ENCODE measurements at places on chromosomes 5 and 9. TPM values are rescaled to one million over a fixed set of nuclear protein-coding genes. Genes with fewer than 3 reads are reported as not detected.

GRCh38 chr5:74966141-74967026 lies 86.0 kb downstream of the GCNT4 start:
- no peaks in the 10 kb centered on the region for H3K36me3 ChIP-seq
- H3K27me3 ChIP-seq: no peaks in the 10 kb centered on the region
- H3K27ac ChIP-seq: no peak overlapping the region
- H3K4me1 ChIP-seq: no peaks in the 10 kb centered on the region
- DNase-seq: no peak

DNA sequence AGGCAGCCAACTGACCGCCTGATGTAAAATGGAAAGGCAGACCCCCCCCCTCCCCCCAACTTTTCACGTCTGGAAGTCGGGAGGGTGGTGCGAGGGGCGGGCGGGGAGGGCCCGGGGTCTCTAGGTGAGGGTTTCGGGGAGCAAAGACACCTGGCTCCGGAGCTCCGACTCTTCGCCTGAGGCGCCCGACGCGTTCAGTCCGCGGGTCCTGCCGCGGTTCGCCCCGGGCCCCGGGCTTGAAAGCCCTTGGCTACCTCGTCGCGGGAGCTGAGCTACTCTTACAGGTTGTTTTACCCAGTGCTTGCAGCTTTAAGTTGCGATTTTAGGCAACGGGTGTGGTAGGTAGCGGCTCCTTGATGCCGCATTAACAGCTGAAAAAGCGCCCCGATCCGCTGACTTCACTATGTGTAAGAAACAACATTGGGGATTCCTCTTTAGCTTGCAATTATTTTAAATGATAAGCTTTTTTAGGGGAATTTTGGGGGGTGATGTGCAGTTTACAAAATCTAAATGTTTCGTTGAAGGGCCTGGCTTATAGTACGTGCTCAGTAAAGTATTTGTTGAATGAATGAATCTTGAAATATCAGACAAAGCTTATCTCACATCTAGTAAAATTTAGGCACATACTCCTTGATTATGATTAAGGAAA lies 722 bp downstream of the CDC42SE2 start:
- peak overlapping the region; percentile 86 for H3K4me3 ChIP-seq
- H3K27ac ChIP-seq: peak overlapping the region; percentile 87
- peak; percentile 63 for DNase-seq
- no peaks in the 10 kb centered on the region for H3K36me3 ChIP-seq
- no peaks in the 10 kb centered on the region for H3K27me3 ChIP-seq

- H3K4me1 ChIP-seq: no peaks in the 10 kb centered on the region
- H3K27me3 ChIP-seq: no peaks in the 10 kb centered on the region
- DNase-seq: no peak
These were observed 500.0 kb upstream of the C9orf72 start for GRCh38 chr9:28073270-28073669.

GRCh38 chr9:130444565-130445221 lies at the start of gene ASS1:
Gene ASS1 (plus strand): TSS chr9:130444961. CDS start chr9:130452229, 7,268 bp downstream.
- H3K4me1 ChIP-seq: peaks cover 42% of the 10 kb centered on the region
- peak; percentile 85 for DNase-seq
- H3K4me3 ChIP-seq: peak within 1 kb of the TSS; percentile 53
- H3K36me3 ChIP-seq: no peaks in the 10 kb centered on the region
- peak within 1 kb of the TSS; percentile 80 for H3K27ac ChIP-seq
- no peaks in the 10 kb centered on the region for H3K27me3 ChIP-seq

Gene PCDHB5
- total RNA-seq: 6.5 TPM

DNA sequence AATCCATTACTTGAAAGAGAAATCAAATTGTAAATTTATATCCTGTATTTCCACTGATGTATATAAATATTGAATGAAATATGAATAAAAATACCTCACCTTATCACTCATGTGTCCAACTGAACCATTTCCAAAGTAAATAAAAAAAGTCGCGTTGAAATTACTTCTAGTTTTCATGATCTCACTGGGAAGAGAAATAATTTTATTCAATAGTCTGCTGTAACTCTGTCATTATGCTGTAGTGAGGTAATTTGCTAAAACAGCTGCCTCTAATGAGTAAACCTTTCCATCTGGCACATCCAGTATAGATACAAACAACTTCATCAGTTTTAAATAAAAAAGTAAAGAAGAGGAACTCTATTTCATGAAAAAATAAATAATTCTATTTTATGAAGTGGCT lies 611.5 kb downstream of the ZNF608 start:
- no peak overlapping the region for H3K4me3 ChIP-seq
- DNase-seq: no peak
- H3K27me3 ChIP-seq: no peaks in the 10 kb centered on the region
- H3K36me3 ChIP-seq: no peaks in the 10 kb centered on the region
- H3K4me1 ChIP-seq: no peaks in the 10 kb centered on the region

Gene XRCC4
- 4.6 TPM for total RNA-seq

DNA sequence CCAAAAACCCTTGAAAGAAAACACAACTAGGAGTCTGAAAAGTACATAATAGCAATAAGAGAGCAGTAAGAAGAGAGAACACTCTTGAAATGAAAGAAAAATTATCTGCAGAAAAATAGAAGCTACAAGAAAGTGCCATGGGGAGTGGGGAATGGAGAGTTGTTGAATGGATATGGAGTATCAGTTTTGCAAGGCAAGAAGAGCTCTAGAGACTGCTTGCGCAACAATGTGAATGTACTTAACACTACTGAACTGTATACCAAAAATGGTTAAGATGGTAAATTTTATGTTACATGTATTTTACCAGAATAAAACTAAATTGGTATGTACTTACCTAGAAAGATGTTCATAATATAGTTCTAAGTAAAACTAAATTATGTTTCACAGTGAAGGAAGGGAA lies 54.8 kb upstream of the RASGRF2 start:
- H3K27ac ChIP-seq: no peak overlapping the region
- H3K27me3 ChIP-seq: no peaks in the 10 kb centered on the region
- DNase-seq: no peak
- H3K4me1 ChIP-seq: no peaks in the 10 kb centered on the region
- H3K4me3 ChIP-seq: no peak overlapping the region

DNA sequence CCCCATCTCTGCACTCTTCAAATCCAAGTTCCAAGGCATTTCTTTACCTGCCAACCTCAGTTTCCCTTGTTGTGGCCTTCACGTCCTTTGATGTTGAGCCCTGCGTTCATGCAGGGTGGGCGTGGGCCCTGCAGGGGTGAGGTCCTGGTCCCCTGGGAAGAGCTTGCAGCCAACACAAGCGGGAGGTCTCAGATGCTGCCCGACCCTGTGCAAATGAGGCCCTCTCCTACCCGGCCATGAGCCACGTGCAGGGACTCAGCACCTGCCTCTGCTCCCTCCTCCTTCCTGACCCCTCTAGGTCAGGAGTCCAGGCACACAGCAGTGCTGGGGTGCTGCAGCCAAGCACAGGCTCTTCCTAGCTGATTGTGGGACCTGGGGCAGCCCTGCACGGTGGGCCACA lies 124.5 kb downstream of the ADAMTS2 start:
- H3K27ac ChIP-seq: no peak overlapping the region
- no peak for DNase-seq
- no peaks in the 10 kb centered on the region for H3K27me3 ChIP-seq
- H3K4me3 ChIP-seq: no peak overlapping the region

Gene DBH
- not detected for total RNA-seq

- H3K4me1 ChIP-seq: no peaks in the 10 kb centered on the region
- no peak overlapping the region for H3K4me3 ChIP-seq
- H3K27me3 ChIP-seq: no peaks in the 10 kb centered on the region
- DNase-seq: no peak
- peaks cover 9% of the 10 kb centered on the region for H3K36me3 ChIP-seq
These were observed 37.5 kb downstream of the RBM27 start for GRCh38 chr5:146240951-146241350.

GRCh38 chr5:149237662-149238061 lies 34.0 kb upstream of the AFAP1L1 start:
- no peak overlapping the region for H3K4me3 ChIP-seq
- H3K36me3 ChIP-seq: no peaks in the 10 kb centered on the region
- no peaks in the 10 kb centered on the region for H3K27me3 ChIP-seq
- H3K4me1 ChIP-seq: no peaks in the 10 kb centered on the region
- DNase-seq: no peak

- no peaks in the 10 kb centered on the region for H3K4me1 ChIP-seq
- no peak for DNase-seq
- no peak overlapping the region for H3K4me3 ChIP-seq
- no peaks in the 10 kb centered on the region for H3K36me3 ChIP-seq
- H3K27ac ChIP-seq: no peak overlapping the region
- no peaks in the 10 kb centered on the region for H3K27me3 ChIP-seq
These were observed 30.5 kb upstream of the MSH3 start for GRCh38 chr5:80623999-80624398.

- DNase-seq: no peak
- H3K27ac ChIP-seq: peak overlapping the region; percentile 40
- no peak overlapping the region for H3K4me3 ChIP-seq
- H3K36me3 ChIP-seq: no peaks in the 10 kb centered on the region
These were observed 123.0 kb upstream of the CPEB4 start for GRCh38 chr5:173765029-173765644.

DNA sequence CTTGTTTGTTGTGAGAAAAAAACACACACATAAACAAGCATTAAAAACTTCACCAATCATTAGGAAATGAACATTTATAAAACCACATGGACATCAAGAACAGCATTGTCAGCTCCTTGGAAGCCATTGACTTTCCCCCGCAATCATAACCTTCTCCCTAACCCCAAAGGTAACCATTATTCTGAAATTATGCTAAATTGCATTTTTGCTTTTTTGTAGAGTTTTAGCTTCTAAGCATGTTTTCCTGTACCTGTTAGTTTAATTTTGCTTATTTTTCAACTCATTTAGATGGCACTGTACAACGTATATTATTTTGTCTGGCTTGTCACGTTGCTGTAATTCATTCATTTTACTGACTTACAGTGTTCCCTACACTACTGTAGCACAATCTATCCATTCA lies 36.8 kb downstream of the PDE6A start:
- H3K27ac ChIP-seq: no peak overlapping the region
- no peaks in the 10 kb centered on the region for H3K27me3 ChIP-seq
- no peak for DNase-seq
- no peaks in the 10 kb centered on the region for H3K36me3 ChIP-seq
- H3K4me3 ChIP-seq: no peak overlapping the region
- H3K4me1 ChIP-seq: no peaks in the 10 kb centered on the region

DNA sequence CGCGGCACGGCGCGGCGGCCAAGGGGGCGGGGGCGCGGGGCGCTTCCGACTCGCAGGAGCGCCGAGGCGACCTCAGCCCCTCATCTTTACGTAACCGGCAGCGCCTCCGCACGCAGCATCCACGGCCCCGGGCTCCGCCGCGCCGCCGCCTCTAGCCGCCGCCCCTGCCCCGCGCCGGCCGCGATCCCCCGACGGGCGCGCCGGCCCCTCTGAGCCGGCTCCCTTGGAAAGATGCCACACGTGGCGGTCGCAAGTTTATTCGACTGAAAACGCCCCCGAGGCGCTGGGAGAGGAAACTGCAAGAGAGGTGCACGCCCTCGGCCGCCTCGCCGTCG lies 1.0 kb downstream of the KLF9 start:
- peaks cover 2% of the 10 kb centered on the region for H3K36me3 ChIP-seq
- H3K4me3 ChIP-seq: peak overlapping the region; percentile 79
- H3K4me1 ChIP-seq: peaks cover 49% of the 10 kb centered on the region
- H3K27me3 ChIP-seq: no peaks in the 10 kb centered on the region
- DNase-seq: no peak
